BE2C (cell line): ENCODE measurements at places on chromosomes 1 and 21.
A peak's percentile ranks its signal among the peaks of the same experiment; 100 is the strongest.

- DNase-seq, result no peak
Observed at GRCh38 chr1:169487561-169487960, 1.8 kb upstream of the SLC19A2 start.

DNA sequence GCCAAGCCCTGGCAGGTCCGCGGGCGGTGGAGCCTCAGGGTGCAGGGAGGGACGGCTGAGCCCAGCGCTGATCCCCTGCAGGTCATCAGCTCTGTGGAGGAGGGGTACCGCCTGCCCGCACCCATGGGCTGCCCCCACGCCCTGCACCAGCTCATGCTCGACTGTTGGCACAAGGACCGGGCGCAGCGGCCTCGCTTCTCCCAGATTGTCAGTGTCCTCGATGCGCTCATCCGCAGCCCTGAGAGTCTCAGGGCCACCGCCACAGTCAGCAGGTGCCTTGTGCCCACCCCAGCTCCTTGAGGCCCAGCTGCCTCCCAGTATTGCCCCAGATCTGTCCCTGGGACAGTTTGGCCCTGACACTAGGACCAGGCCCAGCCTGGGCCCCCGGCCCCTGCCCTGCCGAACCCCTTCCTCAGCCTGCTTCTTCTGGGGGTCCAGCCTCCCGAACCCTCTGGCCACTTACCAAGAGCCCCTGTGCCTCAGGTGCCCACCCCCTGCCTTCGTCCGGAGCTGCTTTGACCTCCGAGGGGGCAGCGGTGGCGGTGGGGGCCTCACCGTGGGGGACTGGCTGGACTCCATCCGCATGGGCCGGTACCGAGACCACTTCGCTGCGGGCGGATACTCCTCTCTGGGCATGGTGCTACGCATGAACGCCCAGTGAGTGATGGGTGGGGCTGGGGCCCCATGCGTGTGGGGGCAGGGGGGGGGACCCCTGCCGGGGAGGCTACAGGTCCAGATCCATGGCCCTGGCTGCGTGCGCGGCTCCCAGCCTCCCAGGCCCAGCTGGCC, 35.4 kb upstream of the C1QA start:
- DNase-seq, result no peak

DNA sequence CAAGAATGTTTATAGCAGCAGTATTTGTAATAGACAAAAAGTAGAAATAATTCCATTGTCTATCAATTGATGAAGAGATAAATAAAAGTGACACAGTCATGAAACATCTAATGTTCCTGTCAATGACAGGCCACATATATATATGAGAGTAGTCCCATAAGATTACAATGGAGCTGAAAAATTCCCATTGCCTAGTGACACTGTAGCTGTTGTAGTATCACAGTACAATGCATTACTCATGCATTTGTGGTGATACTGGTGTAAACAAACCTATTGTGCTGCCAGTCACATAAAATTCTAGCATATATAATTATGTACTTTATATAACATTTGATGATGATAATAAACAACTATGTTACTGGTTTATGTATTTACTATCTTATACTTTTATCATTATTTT, 141.9 kb upstream of the LYPLAL1 start:
- DNase-seq, result no peak

DNA sequence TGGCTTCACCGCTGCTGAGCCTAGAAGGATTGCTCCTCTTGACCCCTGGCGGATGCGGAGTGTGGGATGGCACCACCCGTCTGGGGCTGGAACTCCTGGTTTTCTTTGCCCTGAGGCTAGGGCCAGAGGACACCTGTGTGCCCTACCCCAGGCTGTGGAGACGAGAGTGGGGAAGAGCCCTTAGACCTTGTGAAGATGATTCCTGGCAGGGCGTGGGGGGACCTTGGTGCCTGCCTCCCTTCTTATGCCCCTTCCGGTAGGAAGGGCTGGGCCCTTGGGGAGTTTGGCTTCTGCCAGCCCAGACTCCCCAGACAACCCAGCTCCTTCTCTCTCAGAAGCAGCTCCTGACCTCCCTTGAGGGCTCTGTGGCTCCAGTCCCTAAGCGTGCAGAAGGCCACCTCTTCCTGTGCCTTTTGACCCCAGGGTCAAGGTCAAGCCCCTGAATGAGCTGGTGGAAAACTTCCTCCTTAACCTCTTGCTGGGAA, 891 bp downstream of the RPS6KA1 start:
- no peak for DNase-seq

- no peak for DNase-seq
Observed at GRCh38 chr1:19353596-19353995, 41.5 kb downstream of the SLC66A1 start.

DNA sequence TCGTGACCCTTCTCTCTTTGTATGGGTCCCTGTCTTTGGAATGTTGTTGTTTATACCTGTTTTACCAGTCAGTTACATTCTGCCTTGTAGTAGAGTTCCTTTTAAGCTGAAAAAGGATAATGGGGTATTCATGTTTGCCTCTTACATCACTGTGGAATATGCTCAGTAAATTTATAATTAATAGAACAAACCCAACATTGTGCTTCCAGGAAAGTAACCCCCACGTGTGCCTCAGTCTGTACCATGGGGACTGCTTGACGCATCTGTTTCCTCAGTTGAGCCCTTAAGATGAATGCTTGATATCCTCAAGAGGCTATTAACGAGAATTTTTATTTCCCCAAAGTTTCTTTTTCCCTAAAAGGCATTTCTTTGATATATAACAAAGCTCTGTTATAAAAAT, 73.4 kb downstream of the ST6GALNAC3 start:
- DNase-seq, result no peak

DNA sequence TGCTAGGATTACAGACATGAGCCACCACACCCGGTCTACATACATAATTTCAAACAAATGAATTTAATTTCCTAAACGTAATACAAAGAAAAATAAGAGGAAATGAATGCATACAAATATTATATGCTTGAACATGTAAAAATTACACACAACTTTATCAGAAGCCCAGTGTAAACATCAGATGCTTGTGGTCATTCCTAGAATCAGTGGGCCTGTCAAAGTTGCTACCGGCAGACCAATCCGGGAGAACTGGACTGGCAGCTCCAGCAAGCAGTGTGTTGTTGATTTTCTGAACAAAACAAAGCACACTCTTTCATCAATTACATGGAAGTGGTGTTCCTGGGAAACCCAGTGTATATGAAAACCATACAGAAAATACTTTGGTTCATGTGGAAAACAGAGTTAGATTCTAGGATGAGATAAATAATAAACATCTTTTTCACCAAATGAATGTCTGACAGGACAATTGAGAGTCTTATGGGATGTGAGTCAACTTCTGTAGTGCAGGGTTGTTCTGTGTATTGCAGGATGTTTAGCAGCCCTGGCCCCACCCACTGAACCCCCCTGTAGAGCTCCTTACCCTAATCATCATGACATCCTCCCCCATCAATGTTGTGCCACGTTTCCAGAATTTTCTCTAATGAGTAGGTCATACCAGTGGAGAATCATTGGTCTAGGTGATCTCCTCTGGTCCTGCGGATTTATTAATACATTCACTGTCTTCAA, 33.8 kb downstream of the MFSD2A start:
- DNase-seq, result no peak

GRCh38 chr21:27293239-27293638, 326.4 kb upstream of the ADAMTS5 start:
- DNase-seq, result no peak

DNA sequence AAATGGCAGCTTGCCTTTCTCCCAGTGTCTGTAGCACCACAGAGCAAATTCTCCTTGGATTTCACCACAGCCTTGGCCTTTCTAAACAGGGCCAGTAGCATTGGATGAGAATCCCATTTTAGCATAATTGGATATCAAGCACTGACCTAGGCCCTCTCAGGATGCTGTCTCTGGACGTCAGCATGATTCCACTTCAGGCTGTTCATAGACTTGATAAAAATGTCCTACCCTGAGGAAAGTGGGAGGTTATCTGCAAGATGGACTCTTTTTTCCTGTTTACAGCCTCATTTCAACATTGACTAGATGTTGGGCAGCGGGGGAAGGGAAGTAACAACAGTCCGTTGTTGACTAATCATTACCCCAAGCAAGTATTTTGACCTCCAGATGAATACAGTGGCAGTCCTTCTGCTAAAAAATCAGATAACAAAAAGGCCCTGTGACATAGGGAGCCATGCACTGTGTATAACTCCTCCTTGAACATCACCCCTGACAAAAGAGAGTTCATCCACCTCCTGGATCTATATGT, 5.2 kb downstream of the NPL start:
- no peak for DNase-seq

DNA sequence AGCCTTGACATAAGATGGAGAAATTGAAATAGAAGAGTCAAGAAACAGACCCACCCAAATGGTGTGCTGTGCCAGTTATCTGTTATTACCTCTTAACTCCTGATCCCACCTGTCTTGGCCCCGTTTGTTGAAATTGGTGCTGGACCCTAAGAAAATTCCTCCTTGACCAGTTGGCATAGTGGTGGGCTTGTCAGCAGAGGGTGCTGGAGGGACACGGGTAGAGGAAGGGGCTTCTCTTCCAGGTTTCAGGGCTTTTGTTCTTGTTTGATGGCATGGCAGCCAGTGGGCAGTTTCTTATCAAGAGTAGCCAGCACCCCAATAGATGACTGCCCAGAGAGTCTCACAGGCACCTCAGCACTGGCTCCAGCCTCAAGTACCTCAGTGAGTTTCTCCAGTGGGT, 51.6 kb downstream of the PCBP3 start:
- peak; percentile 45 for DNase-seq

DNA sequence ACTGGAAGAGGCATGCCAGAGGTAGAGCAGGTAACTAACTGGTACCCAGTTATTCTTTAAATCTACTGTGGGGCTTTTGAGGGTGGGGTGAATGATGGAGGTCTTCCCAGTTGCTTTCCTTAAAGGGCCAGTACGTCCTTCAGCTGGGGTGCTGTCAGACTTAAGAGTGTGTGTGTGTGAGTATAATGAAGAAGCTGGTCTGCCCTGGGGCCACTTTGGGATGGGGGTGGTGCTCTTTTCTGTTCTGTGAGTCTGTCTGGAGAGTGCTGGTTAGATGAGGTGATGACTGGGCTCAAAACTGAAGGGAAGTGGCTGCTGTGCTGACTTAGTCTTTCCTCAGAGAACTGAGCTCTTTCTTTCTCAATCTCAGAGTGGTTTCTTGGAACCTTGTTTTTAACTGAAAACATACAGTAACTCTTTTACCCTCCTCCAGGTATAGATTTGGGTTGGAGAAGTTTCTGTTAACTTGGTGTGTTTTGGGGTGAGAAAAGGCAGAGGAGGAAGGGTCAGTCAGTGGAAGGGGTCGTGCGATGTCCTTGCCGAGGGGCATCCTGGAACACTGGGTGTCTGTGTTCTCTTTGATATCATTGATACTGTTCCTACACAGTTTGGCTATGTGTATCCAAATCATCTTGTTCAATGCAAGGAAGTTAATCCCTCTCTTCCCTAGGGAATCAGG, 746 bp downstream of the MACF1 start:
- DNase-seq, result no peak

DNA sequence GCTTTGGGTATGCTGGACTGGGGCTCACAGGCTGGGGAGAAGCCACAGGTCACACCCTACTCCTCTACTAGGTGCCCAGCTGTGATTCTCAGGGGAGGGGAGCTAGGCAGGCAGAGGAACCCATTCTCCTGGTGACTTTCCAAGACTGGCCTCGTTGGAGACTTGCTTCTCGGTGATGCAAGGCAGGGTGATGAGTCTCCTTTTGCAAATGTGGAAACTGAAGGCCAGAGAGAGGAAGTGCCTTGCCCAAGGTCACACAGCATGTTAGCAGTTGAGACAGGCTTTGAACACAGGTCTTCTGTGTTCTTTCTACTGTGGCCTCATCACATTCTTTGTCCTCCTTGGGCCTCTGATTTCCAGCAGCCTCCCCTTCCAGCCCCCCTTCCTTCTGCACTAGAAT, 20.5 kb upstream of the C1QA start:
- no peak for DNase-seq

GRCh38 chr1:110173466-110174105, 23.3 kb downstream of the SLC6A17 start:
- no peak for DNase-seq

DNA sequence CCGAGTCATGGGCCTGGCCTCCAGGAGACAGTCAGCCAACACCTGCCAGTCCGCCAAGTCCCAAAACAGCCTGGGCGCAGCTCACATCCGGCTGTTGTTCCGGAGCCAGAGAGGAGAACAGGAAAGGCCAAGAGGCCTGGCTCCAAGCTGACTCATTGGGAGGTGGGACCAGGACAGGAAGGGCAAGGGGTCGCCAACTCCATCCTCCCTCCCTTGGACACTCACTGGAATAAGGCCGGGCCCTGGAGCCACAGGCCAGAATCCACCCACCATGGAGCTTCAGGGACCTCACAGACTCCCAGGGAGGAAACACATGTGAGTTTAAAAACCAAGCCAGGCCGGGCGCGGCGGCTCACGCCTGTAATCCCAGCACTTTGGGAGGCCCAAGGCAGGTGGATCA, 25.1 kb upstream of the CLIC4 start:
- DNase-seq, result no peak

GRCh38 chr21:46033410-46034400, 52.1 kb downstream of the COL6A1 start:
- no peak for DNase-seq

DNA sequence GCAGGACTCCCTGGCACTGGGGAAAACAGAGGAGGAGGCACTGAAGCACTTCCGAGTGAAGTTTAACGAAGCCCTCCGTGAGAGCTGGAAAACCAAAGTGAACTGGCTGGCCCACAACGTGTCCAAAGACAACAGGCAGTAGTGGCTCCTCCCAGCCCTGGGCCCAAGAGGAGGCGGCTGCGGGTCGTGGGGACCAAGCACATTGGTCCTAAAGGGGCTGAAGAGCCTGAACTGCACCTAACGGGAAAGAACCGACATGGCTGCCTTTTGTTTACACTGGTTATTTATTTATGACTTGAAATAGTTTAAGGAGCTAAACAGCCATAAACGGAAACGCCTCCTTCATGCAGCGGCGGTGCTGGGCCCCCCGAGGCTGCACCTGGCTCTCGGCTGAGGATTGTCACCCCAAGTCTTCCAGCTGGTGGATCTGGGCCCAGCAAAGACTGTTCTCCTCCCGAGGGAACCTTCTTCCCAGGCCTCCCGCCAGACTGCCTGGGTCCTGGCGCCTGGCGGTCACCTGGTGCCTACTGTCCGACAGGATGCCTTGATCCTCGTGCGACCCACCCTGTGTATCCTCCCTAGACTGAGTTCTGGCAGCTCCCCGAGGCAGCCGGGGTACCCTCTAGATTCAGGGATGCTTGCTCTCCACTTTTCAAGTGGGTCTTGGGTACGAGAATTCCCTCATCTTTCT, 75.5 kb downstream of the PIK3CD start:
- DNase-seq, result no peak

DNA sequence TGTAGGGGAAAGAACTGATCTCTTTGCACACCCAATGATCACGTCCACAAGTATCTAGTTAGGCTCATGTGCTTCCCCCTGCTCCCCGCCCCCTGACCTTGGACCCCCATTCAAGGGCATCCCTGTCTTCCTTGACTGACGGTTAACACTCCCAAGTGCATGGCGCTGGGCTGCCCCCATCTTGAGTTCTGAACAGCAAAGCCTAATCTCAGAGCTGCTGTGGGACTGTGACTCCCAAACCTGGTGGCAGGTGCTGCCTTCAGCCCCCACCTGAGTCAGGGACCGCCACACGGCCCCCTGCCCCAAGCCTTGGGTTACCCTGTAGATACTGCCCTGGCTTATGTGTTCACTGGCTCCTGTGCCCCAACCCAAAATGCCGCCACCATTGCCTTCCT, 925 bp downstream of the TNNI1 start:
- no peak for DNase-seq
